ENCODE measurements at places on chromosomes 12 and 14.

DNA sequence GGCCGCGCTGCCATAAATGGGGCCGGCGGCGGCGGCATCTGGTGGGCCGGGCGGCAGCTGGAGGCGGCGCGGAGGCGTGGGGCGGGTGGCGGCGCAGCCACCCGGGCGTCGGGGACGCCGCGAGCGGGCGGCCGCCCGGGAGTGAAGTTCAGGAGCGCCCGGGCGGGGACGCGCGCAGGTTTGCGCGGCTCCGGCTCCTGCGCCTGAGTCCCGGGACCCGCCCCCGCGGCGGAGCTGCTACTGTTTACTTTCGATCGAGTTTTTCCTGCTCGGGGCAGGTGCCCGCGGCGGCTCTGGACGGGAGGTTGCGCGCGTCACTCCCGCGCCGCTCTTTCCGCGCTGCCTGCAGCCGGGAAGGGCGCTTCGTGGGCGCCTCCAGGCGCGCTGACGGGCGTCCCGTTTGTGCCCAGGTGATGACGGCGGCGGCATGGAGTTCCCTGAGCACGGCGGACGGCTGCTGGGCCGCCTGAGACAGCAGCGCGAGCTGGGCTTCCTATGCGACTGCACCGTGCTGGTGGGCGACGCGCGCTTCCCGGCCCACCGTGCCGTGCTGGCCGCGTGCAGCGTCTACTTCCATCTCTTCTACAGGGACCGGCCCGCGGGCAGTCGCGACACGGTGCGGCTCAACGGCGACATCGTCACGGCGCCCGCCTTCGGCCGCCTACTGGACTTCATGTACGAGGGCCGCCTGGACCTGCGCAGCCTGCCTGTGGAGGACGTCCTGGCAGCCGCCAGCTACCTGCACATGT, at the start of gene ZBTB42:
ZBTB42 (plus strand) TSS at position 331 of the 749 bp plus-strand sequence; CDS start at position 428, 97 bp downstream.
- DNase-seq: peak; percentile 79

- no peak for DNase-seq
Measured at GRCh38 chr12:1540690-1541089, 53.7 kb downstream of the FBXL14 start.

- peak; percentile 59 for DNase-seq
Measured at GRCh38 chr12:110039085-110039807, 9.1 kb downstream of the C12orf76 start.

DNA sequence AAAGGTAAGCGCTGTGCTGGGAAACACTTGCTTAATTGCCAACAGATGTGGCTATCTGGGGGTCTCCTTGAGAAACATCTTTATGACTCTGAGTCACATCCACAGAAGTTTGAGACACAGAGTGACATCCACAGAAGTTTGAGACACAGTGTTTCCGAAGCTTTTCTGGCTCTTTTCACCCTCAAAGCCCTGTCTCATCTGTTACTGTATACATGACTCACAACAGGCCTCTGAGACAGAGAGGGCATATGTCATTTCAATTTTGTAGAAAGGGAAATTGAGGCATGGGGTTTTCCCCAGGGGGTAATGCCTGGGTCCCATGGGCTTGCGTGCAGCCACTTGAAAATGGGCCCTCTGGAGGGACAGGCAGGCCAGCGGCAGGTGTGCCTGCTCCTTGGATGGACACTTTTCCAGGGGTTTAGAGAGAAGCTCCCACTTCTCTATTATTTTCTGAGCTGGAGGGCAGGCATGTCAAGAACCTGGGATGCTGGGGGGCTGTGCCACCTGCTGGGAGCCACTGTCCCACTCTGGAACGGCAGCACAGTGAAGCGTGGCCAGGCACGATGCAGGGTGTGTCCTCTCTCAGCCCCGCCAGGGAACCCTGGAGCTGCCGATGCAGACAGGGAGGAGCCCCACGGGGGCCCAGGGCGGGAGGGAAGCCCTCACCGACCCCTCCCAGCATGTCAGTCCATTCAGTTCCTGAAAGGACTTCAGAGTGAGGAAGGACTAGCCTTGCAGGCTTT, 111.3 kb upstream of the FKBP4 start:
- no peak for DNase-seq

DNA sequence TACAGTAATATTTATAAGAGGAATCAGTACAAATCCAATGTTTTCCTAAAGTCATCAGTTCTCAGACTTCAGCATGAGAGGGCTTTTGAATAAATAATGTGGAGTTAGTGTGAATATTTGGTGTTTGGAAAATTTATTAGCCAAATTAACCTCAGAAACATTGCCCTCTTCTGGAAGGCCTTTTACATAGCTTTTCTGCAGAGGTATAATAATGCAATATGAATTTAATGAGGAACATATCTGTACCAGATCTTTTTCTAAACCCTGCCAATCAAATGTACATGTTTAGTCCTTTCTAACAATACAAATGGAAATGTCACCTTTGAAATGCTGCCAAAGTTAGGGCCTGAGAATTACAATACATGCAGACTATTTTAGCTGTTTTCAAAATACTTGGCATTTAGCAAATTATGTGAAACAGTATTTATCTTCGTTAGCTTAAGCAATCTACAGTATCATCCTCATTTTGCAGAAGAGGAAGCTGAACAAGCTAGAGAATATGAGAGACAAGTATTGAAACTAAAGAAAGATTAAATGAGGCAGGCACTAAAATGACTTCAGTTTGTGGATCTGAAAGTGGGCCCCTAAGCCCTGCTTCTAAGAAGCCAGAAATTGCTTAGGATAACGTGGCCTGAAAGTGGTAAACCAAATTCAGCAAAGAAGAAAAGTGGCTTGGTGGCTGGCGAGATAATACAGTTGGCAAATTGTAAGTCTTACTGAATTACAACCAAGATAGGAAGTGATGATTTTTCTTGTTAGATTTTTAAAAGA, 60.4 kb upstream of the MANSC4 start:
- DNase-seq: no peak

GRCh38 chr14:64194404-64194803, 99.8 kb downstream of the ESR2 start:
- no peak for DNase-seq

DNA sequence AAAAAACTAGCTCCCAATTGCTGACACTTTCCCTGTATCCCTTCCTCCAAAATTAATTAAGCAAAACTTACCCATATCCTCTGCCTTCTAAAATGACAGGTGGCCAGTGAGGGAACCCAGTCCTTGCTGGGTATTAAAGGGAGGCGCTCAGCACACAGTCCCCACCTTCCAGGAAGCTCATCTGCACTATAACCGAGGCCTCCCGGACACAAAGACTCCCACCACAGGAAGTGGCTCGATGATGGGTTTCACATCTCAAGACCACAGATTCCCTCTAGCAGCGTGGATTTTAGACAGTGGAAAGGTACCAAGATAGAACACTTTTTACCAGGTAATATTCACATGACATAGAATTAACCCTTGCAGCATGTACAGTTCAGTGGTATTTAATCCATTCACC, 126.8 kb upstream of the NCOR2 start:
- DNase-seq: peak; percentile 48

All from CD4-positive, alpha-beta T cell treated with Interleukin-17A for 1 hour (primary cell).